Stimulated activated CD8-positive, alpha-beta memory T cell treated with anti-CD3 and anti-CD28 coated beads, Interleukin-2, amount 100 ng/mL, for 1 hour (primary cell): ENCODE measurements at places on chromosomes 5 and 9.

DNA sequence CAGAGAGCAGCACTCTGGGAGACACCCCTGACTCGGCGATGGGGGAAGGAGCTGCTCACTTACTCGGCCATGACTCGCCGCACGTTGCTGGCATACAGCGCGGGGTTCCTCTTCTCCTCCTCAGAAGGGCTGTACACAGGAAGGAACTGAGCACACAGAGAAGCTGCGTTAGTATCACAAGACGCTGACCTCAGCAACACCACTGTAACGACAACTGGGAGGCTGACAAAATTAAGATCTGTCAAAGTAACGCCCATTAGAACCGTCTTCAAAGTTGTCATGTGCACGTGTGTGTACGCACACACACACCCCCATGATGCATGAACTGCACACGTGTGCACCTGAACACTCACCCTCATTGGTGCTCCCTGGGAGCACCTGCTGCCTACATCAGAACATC is 32.1 kb upstream of the SLC6A3 start:
- no peak for DNase-seq

DNA sequence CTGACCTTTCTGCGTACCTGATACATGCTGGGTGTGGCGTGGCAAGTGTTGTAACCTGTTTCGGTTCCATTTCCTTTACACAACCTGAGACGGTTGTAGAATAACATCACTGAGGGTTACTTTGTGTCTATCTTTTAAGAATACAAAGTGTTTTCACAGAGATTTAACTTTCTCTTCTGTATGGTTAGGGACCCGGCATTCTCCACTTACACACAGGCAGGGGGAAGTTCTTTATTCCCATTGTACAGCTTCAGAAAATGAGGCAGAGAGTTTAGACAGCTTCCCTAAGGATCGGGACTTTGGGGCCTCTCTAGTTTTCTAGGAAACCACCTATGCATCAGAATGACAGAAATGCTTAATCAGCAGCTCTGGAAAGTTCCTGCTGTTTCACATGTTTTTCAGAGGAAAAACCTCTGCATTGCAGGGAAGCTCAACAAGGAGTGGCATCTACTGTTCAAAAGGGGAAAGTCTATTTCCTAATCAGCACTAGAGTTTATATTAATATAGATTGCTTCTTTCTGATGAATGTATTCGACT is 41.3 kb downstream of the CAST start:
- no peak for DNase-seq

DNA sequence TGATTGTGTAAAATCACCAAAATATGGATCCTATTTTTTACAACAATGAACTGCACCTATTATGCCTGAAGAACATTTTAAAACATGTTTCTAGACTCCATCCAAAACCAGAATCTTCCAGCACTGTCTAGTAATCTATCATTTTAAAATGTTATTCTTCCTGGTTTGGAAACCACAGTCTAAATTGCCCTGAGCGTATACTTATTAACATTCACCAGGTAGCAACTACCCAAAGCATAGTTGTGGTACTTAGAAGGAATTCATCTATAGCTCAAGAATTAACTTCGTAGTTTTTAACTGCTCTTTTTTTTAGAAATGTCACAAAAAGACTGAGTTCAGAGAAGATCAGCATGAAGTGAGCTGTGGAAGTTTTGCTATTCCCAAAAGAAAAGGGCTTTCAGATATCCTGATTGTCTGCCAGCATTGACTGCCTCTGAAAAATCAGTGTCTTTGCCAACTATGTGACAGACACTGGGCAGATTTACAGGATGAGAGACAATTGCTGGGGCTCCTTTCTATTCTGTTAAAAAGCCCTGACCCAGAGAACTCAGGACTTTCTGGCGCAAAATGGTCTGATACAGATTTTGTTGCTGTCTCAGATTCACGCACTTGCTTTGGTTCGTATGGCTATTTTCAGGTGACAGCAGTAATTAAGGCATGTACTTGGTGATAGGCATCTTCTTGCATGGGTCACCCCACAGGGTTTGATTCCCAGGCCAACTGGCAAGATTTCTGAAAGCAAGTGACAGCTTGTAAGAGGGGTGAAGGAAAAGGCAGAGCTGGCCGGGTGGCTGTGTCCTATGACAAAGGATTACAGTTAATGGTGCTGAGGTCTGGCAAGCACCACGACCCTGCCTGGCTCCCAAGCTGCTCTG is 152.5 kb upstream of the RAI14 start:
- DNase-seq, result no peak

DNA sequence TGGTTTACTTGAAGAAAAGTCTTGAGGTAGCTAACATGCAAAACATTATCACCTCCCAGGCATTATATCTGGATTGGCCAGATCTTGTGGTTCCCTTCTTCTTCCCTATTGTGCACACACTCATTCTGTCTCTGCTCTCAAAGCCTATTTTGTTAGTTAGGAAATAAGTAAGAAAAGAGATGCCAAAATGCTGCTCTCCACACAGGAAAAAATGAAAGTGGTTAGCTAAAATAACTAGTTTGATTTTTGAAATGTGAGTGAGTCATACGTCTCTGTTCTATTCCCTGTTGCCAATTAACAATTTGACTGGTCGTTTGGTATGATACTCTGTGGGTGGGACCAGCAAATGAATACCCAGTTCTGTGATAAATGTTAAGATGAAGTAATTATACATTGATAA is 28.1 kb downstream of the LMNB1 start:
- DNase-seq, result no peak

DNA sequence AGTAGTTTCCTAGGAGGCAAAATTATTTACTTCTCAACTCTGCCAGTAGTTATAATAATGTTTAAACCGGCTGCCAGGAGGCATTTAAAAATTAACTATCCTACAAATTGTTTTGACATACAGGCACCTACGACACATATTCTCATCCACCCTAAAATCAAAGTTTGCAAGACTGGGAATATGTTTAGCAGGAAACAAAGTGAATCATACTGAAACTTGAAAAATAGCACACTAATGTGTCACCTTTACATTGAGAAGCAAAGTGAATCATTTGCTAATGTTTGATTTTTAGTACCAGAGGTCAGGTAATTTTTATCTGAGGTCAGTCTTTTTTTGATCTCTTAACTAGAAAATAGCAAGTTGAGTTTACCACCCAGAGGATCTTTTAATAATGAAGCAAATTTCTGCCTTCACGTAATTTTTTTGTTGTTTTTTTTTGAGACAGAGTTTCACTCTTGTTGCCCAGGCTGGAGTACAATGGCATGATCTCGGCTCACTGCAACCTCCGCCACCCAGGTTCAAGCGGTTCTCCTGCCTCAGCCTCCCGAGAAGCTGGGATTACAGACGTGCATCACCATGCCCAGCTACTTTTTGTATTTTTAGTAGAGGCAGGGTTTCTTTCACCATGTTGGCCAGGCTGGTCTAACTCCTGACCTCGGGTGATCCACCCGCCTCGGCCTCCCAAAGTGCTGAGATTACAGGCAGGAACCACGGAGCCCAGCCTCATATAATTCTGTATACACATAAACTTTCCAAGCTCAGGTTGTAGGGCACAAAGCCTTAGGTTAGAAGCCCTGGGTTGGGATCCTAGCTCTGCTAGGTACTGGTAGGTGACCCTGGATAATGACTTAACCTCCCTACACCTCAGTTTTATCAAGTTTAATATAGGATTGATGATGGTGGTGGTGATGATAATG is 124.3 kb downstream of the UGCG start:
- DNase-seq, result no peak

- no peak for DNase-seq
Observed at GRCh38 chr5:669111-669841, 23.9 kb downstream of the TPPP start.

DNA sequence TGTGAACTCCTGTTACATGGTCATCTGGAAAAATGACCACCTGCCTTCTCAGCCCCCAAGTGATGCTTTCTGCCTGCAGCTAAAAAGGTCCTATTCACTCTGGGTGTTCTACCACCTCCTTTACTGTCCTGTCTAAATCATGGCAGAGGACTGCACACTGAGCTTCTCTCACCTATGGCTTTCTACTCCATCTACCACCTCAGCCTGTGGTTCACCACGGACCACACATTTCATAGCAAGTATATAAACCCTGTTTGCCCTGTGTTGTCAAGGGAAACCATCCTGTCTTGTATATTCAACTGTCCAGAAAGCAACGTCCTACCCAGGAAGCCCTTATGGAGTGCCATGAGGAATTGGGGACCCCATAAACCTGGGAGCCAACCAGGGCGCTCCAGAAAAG is 167.4 kb upstream of the ITGA1 start:
- DNase-seq, result no peak

DNA sequence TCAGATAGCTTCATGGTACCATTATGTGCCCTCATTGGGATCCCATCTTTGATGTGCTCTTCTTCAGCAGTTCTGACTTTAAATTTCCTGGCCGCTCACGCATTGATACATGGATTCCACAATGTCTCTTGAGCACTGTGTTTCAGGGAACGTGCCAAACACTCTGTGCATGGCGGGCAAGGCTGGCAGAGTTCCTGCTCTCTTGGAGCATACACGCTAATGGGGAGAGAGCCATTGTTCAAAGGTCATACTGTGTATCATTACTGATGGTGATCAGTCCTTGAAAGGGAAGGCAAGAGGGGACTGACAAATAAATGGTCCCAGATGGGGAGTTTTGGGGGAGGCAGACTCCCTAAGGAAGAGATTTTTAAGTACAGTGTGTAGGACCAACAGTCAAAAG is 52.3 kb downstream of the AMBP start:
- DNase-seq, result no peak

GRCh38 chr5:134184155-134185135 is 7.7 kb upstream of the SKP1 start:
- DNase-seq, result peak; percentile 60

DNA sequence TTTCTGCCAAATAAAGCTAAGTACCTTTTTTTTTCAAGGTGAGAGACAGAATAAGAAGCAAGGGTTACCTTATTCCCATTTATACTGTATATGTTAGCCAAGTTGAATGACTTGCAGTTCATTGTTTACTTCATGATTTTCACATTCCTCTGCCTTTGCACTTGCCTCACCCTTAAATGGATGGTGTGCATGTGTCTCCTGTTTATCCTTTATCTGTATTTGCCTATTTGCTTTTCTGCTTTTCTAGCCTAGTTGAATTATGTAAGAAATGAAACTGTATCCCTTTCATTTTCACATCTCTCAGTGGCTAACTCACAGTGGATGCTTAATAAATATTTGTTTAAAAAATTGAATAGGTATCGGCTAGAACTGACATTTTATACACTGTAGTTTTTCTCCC is 200.8 kb upstream of the ST8SIA4 start:
- DNase-seq, result no peak

DNA sequence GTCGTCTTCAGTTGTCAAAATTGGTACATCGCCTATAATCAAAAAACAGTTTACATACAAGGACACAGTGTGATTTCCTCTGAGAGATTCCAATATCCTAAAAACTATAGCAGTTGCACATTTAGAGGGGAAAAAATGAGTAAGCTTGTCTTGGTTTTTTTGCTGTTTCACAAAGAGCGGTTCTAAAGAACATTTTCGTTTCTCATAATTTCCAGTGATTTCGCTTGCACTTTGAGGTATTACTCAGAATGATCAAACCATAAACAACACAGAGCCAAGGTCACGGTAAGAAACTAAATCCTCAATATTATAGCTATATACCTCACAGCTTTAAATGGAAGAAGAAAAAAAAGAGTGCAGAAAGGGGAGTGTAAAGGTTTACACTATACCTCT is 861 bp downstream of the MTX3 start:
- DNase-seq, result no peak

DNA sequence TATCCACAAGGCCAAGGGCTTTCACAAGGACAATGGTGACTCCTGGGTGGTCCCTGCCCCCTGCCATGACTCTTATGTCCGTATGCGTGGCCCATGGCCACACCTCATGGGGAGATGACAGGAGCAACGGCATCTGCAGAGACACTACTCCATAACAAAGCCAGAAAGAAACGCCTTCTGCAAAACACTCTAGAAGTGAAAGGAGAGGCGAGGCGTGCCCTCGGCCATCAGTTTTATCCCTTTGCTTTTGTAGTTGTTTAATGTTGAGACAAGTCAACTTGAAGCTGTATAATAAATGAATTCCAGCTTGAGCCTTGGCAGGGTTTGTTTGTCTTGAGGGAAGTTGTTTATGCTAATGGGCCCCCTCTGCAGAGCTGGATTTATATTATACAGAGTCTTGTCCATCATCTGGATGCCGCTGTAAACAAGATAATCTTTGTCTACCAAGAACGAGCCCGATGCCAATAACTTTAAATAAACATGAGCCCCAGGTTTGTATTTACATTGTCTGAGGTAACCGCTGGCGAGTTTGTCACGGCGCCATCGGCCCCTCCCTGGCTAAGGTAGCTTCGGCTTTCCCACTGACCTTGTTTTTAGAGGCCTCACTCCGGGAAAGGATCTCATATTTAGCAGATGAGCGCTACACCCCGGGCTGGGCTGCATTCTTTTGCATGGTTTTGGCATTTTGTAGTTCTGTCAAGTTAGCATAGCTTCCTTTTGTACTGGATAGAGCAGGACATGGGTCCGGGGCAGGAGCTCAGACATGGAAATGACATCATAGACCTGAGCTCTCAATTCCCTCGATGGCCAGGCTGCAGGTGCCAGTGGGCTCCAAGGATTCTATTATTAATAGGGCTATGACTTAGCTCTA is 165.3 kb downstream of the ERCC6L2 start:
- no peak for DNase-seq
